ENCODE measurements at places on chromosomes 6 and 20.
A peak's percentile ranks its signal among the peaks of the same experiment; 100 is the strongest.

- peak; percentile 68 for DNase-seq
Measured at GRCh38 chr6:74899416-74899815, 306.4 kb downstream of the COL12A1 start.

DNA sequence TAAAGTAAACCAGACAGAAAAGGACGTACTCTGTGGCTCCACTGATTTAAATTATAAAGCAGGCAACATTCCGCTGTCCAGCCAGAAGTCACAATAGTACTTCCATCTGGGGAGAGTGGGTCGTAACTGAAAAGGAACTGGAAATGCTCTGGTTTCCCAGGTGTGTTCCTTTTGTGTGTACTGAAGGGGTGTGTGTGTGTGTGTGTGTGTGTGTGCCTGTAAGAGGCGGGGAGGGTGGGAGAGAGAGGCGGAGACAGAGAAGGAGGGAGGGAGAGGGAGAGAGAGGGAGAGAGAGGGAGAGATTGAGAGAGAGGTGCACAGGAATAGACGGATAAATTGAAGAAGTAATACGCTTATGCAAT lies 178.4 kb upstream of the ZNF184 start:
- no peak for DNase-seq

GRCh38 chr6:138339024-138339423 lies 38.7 kb upstream of the SMIM28 start:
- DNase-seq = no peak

DNA sequence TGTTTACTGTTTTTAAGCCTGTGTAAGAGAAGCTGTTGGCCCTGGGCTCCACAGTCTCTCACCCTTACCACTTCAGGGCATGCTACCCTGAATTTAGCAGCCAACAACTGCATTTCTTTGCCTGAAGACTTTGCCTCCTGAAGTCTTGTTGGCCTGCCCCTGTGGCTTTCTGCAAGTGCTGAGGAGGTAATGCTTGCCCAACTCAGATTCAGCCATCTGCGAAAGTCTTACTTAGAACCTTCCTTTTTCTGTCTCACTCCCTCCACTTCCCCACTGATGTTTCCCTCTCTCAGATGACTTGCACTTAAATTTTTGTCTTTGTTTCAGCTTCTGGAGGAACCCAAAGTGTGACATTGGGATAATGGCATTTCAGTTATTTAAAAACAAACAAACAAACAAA lies 11.8 kb upstream of the IBTK start:
- no peak for DNase-seq

GRCh38 chr6:158780988-158781691 lies 38.0 kb downstream of the EZR start:
- no peak for DNase-seq

DNA sequence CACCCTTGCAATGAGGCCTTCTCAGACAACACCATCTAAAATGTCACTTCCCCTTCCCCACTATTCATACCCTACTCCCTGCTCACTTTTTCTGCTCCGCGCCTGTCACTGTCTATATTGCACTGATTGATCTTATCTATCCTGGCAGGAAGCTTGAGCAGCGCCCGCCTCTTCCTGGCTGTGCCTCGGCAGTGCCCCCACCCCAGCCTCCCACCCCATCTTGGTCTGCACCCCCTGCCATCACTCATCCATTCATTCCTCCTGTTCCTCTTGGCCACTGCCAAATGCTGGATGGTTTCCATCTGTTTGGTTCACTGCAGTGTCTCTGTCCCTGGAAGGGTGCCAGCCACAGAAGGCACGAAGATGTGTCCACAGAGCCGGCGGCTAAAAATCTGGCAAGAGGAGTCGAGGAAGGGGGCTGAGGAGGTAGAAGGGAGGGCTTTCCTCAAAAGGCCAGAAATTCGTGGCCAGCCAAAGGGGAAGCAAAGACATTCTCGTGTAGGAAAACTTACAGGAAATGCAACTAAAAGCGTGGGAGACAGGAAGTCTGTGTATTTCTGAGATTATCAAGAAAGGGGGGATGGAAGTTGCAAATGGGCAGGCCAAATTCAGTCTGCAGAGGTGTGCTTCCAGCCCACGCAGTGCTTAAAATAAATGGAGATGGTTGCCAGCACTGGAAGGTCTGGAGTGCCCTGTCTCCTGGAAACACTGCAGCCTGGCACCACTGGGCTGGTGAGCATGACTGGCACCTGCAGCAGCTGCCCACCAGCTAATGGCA lies 27.6 kb downstream of the SYNJ2 start:
- peak; percentile 96 for DNase-seq

GRCh38 chr6:53898026-53898795 lies 103.4 kb downstream of the LRRC1 start:
- DNase-seq = peak; percentile 64

DNA sequence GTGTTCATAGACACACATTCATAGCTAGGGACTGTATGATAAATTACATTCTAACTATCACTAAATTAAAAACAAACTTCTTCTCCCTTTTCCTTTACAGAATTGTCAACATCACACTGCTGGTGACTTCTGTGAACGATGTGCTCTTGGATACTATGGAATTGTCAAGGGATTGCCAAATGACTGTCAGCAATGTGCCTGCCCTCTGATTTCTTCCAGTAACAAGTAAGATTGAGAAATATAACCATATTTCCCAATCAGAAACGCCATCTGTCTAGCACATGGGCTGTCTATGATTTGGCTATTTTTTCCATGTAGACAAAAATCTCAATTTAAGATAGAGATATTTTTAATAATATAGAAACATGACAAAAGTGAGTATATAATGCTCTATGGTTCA lies 367.7 kb downstream of the ARHGAP18 start:
- peak; percentile 40 for DNase-seq

DNA sequence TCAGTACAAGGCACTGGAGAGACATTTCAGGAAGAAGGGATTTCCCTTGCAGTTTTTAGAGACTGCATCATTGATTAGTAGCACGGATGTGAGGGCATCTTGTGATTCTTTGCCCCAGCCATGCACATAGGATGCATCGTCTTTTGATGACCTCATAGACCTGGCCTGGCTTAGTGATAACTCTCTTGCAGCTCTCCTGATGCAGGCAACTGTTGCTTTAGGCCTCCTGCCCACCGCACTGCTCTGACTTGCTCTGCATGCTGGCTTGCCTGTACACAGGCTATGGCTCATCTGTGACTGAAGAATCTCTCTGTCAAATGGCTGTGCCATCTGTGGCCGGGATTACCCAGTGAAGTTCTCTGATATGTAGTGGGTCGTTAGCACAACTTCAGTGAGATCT lies 207.7 kb upstream of the PTCHD4 start:
- DNase-seq = peak; percentile 37

DNA sequence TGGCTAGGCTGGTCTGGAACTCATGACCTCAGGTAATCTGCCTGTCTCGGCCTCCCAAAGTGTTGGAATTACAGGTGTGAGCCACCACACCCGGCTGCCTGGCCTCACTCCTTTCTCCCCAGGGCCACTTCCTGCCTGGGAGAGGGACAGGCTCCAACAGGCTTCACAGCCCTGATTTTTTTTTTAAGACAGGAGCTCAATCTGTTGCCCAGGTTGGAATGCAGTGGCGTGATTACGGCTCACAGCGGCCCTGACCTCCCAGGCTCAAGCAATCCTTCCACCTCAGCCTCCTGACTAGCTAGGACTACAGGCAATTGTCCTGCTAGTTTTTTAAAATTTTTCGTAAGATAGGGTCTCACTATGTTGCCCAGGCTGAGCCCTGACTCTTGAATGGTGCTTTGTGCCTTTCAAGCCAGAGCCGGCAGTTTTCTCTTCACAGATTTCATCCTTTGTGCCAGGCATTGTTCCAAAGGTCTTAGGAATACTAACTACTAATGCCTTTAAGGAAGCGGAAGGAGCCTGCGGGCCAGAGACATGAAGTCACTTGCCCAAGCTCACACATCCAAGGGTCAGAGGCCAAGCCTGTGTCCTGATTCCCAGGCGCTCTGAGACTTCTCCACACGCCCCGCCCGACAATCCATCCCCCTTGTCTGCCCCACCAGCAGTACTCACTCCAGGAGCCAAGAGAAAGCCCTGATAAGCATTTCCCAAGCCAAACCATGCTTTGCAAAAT lies 19.2 kb downstream of the CAPN11 start:
- DNase-seq = peak; percentile 87

- no peak for DNase-seq
Measured at GRCh38 chr6:143139239-143139784, 78.6 kb downstream of the AIG1 start.

DNA sequence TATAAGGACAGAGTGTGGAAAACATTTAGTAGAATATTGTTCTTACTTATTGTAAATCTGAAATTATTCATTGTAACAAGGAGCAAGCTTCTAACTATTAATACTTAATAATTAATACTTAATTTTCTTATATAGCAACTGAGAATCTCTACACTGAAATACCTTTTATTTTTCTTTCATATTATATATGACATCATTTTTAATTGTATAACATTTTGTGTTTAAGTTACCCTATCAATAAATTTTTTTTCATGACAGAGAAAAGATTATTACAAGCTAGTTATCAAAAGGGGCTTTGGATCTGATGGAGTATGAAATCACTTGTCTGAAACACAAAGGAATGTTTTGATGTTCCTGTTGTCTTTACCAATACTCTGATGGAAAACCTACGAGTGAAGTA lies 72.2 kb upstream of the CNKSR3 start:
- no peak for DNase-seq

DNA sequence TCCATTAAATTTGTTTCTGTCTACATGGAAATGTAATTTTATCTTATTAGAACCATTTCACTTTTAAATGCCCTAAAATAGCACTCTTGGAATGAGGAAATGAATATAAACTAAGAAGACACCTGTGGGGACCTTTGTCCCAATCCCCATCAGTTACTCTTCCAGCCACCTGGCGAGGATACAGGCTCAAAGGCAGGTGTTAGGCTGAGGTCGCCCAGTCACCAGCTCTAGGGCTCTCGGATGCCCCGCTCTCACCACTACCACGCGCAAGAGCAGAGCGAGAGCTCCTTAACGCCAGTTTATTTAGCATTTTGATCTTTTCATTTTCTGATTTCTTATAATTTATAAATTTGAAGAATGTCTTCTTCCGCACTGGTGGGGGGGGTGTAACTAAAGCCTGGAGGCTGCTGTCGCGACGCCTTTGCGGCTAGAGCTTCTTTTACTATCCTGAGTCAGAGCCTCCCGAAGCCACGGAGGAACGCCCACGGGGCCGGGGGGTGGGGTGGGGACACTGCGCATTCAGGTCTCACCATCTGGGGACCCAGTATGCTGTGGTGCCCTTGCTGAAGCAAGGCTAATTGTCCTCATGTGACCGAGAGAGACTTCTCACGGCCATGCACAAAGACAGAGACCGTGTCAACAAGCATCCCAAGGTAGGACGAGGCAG lies 38.7 kb upstream of the AFDN start:
- no peak for DNase-seq

DNA sequence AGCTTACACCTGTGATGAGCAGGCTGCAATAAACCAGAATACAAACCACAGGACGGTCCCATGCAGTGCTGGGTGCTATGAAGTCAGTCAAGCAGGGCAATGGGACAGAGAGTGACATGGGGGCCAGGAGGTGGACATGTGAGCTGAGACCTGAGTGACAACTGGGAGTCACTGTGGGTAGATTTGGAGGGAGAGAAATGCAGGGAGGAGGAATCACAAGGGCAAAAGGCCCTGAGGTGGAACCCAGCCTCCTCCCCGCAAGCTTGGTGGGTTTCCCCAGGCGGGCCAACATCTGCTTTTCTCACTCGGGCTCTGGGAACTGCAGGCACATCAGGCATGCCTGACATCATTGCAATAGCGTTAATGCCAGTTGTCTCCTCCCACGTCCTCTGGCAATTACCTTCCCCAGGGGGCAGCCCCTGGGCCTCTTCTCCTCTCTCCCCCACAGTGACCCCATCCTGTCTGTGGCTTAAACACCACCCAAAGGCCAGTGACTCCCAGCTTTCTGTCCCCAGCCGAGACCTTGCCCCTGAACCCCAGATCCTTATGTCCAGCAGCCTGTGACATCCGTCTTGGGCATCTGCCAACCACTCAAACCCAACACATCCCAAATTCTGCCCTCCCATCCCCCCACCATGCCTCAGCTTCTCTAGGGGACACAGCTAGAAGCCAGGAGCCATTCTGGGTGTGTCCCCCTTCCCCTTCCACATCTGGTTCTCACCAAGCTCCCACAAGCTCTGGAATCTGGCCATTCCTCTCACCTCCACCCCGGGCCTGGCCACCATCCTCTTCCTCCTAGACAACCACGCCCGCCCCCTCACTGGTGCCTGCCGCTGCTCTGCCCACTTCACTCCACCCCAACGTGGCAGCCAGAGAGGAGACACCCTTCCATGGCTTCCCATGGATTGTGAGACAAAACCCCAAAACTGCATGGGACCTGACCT lies 28.2 kb downstream of the PDRG1 start:
- DNase-seq = no peak

GRCh38 chr6:76351275-76351674 lies 278.8 kb upstream of the IMPG1 start:
- DNase-seq = no peak

DNA sequence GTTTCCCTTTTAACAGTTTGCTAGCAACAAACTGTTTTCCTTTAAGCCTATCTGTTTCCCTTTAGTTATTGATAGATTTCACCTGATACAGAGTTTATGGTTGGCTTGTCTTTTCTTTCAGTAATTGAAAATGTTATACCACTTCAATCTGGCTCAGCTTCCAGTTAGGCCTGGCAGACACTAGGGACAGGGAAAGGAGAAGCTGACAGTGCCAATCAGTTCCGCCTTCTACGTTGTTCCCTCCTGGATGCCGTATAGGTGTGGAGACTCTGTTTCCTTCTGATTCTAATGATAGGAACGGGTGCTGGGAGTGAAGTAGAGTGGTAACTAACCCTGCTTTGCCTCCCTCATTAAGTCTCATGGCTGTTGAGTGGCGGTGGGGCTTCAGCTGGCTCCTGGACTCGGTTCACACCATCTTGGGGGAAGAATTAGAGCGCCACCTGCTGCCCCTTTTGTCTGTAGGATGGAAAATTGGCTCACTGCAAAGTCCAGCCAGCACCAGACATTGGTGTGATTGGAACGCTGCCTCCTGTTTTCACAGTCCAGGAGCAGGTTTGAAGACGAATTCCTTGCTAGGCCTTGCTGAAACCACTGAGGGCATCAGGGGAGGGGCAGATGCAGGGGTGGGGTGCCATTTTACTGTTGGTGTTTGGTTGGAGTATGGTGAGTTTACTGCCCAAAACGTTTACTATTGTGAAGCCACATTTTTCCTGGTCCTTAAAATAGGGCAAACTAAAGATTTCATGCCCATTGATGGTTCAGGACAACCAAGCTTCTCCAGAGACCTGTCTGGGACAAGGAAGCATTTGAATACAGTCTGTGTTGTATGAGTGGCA lies 1729.5 kb downstream of the GRIK2 start:
- DNase-seq = peak; percentile 36

- peak; percentile 98 for DNase-seq
Measured at GRCh38 chr20:10603971-10604864, 69.6 kb downstream of the JAG1 start.

- DNase-seq = no peak
Measured at GRCh38 chr20:45470262-45470931, 844 bp downstream of the WFDC2 start.

- DNase-seq = peak; percentile 48
Measured at GRCh38 chr6:159959976-159960384, 8.9 kb upstream of the IGF2R start.
